T-cell (primary cell): ENCODE measurements at places on chromosomes 6 and 20. TPM values are rescaled to one million over a fixed set of nuclear protein-coding genes. Genes with fewer than 3 reads are reported as not detected.

Gene CD24
- total RNA-seq, result 0.98 TPM

Gene BACH2
- 96.7 TPM for total RNA-seq

Gene MPIG6B
- total RNA-seq, result 0.98 TPM

Gene GID8
- 38.7 TPM for total RNA-seq

GRCh38 chr6:31614684-31615578 lies at the start of gene AIF1:
AIF1 (plus strand) TSS chr6:31615234; CDS start chr6:31615330, 96 bp downstream.
- DNase-seq, result no peak

DNA sequence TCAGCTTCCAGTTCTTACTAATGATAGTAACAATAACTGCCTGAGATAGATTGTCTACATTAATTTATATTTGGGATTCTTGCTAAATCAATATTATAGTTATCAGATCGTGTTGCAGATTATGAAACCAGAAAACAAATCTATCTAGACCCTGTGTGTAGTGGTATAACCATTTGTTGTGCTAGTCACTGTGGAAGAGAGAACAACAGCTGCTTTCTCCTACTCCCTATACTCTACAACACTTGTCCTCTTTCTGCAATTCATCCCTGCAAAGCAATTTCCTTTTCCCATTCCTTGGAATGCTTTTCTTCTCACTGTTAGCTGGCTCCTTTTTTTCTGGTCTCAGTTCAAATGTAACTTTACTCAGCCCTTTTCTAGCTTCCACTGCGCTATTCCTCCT lies 8.3 kb downstream of the COX7A2 start:
- DNase-seq, result no peak

- DNase-seq, result no peak
Observed at GRCh38 chr20:4918473-4918872, 82.8 kb downstream of the SLC23A2 start.

GRCh38 chr6:136007345-136007744 lies 155.8 kb downstream of the PDE7B start:
- DNase-seq, result no peak

GRCh38 chr6:47075168-47075567 lies 33.0 kb upstream of the ADGRF1 start:
- no peak for DNase-seq

DNA sequence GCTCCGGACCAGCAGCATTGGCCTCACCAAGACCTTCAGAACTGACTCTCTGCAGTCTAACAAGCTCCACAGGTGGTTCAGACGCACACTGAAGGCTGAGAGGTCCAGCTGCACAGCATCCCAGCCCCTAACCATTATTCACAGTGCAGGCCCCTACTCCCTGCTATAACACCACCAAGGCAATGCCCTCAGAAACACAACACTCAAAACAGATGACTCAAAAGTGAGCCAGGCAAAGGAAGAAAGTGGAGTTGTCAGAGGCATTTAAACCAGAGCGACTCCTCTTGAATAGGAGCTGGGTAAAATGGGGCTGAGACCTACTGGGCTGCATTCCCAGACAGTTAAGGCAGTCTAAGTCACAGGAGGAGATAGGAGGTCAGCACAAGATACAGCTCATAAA lies 20.5 kb upstream of the MC3R start:
- DNase-seq, result no peak
